ENCODE measurements at places on chromosomes 6 and 20.

DNA sequence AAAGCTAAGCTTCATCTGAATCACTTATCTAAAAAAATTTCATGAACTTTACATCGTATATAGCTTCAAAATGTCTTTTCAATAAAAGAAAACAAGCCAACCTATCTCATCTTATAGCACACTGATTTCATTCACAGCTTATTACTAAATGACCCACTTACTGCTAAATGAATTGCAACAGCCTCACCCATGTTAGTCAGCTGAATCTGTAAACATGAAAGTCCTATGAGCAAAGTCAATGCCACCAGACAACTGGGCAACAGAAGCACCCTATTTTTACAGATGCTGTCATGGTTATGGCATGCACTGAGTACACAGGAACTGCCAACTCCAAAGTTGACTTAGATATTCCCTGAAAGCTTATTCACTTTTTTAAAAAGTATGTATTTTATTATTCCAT lies 41.2 kb upstream of the DST start:
- DNase-seq, result no peak

- DNase-seq, result no peak
These were observed 20.5 kb downstream of the UBE2V1 start for GRCh38 chr20:50092436-50092835.

DNA sequence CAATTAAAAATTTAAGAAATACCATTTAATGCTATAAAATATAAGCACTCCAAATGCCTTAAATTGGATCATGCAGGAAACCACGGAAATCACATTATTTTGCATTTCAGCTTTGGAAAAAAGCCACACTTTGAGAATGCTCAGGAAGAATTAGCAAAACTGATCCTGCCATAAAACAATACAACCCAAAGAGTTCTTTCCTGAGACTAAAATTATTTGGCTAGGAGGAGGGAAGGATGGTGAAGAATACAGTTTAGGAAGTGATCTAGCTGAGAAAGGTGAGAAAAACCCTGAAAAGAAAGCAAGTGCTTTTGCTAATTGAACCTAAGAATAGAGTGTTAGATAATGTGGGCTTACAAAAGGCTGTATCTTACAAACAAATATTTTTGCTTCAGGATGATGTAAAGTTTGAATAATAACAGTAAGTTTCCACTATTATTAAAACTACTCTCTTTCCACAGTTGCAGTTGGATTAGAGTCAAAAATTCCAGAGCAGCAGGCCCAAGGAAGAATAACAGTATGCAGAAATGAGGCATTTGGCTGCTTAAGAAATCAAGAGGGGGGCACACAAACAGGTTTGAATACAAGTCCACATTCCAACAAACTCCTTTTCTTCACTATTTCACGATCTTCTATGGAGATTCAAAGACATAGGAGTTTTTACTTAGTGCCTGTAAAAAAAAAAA lies 565.4 kb downstream of the RFPL4B start:
- DNase-seq, result no peak

GRCh38 chr6:33861722-33862121 lies 57.9 kb upstream of the MLN start:
- DNase-seq, result no peak

GRCh38 chr6:1917626-1918371 lies 308.1 kb downstream of the FOXC1 start:
- no peak for DNase-seq

GRCh38 chr6:50989123-50989522 lies 170.5 kb downstream of the TFAP2B start:
- no peak for DNase-seq

- no peak for DNase-seq
These were observed 10.4 kb downstream of the ABCC10 start for GRCh38 chr6:43437700-43438099.

- DNase-seq, result no peak
These were observed 5.7 kb upstream of the BACH2 start for GRCh38 chr6:90302320-90302719.

- DNase-seq, result no peak
These were observed 88.3 kb downstream of the TAF4 start for GRCh38 chr20:61977419-61977786.

DNA sequence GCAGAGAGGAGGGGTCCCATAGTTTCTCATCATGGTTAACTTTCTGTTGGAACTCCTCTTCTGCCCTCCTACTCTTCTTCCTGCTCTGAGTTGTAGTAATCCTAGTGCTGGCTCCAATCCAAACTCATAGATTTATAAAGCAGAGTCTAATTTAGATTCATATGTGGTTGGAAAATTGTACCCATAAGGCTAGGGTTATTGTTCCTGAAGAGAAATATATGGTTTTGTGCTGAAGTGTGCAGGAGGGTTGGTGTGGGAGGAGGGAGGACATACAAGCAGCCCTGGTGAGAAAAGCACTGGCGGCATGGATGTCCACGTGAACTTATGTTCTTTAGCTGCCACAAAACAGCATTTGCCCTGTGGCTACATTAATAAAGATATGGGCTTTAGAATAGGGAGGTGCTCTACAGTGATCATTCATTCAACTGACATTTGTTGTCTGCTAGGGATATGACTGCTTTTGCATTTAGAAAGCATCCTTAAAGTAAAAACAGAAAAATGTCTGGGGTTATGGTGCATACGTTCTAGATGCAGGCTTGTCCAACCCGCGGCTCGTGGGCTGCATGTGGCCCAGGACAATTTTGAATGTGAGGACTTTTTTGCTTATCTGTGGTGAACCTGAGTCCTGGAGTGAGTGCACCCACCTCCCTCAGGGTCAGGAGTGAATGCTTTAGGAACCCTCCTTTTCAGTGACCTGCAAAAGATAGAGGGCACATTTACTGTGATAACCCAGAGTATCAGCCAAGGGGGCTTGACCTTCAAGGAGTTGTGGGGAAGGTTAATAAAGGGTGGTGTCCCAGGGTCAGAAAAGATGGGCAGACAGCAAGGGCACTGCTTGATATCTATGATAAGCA lies 4.1 kb downstream of the HLA-A start:
- DNase-seq, result no peak

- DNase-seq, result no peak
These were observed 145.8 kb upstream of the SNX9 start for GRCh38 chr6:157677235-157677634.

GRCh38 chr20:53611449-53611894 lies 17.8 kb upstream of the ZNF217 start:
- no peak for DNase-seq

DNA sequence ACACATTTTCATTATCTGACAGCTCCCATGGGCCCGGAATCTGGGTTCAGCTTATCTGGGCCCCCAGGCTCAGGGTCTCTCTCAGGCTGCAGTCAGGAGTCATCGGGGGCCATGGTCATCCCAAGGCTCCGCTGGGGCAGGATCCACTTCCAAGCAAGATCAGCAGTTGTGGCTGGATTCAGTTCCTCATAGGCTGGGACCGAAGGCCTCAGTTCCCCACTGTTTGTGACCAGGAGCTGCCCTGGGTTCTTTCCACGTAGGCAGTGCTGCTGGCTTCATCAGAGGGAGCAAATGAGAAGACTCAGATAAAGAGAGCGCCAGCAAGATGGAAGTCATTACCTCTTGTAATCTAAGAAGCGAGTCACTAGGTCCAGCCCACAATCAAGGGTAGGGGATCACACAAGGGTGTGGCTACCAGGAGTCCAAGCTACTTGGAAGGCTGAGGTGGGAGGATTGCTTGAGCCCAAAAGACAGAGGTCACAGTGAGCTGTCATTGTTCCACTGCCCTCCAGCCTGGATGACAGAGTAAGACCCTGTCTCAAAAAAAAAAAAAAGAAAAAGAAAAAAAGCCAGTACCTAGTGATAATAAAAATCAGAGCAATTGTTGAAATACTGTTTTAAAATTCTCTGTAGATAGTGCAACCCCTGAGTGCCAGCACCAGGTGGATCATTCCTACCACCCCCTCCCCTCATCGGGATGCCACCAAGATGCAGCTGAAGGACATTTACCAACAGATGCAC lies 162.7 kb downstream of the NFATC2 start:
- no peak for DNase-seq

DNA sequence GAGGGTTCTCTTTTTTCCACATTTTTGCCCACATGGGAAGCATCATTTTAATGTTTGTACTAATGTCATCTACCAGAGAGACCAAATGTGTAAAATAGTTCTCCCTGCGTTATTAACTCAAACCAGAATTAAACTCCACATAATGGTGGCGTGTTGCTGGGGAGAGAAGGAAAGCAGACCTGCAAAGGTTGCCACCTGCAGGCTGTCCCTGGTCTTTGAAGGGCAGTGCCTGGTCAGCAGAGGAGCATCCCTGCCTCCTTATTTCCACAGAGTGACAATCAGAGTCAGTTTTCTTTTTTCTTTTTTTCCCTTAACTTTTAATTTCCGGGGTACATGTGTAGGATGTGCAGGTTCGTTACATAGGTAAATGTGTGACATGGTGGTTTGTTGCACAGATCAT lies 214.5 kb downstream of the TBX18 start:
- DNase-seq, result no peak

DNA sequence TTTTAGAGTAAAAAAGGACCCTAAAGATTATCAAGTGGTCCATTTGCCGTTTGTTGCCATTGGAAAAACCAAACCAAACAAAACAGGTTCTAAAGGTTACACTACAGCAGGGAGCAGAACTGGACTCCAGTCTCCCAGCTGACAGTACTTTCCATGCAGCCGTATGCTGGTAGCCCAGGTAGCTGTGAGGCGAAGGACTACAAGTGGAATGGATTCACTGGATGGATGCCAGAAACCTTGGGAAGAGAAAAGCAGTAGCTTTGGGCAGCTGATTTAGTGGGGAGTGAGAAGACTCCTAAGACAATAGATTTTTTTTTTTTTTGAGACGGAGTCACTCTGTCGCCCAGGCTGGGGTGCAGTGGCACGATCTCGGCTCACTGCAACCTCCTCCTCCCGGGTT lies 88.3 kb downstream of the SASH1 start:
- no peak for DNase-seq

- DNase-seq, result no peak
These were observed 3.2 kb downstream of the DEFB125 start for GRCh38 chr20:90651-91050.

DNA sequence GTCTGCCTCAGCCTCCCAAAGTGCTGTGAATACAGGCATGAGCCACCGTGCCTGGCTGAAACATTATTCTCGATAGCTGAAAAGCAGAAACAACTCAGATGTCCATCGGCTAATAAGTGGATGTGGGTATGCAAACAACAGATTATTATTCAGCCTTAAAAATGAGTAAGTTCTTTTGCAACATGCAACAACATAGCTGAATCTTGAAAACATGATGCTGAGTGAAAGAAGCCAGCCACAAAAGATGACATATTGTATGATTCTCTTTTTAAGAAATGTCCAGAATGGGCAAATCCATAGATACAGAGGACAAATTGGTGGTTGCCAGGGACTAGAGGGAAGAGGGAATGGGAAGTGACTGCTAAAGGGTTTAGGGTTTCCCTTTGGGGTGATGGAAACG lies 61.7 kb downstream of the RIOK1 start:
- DNase-seq, result no peak

DNA sequence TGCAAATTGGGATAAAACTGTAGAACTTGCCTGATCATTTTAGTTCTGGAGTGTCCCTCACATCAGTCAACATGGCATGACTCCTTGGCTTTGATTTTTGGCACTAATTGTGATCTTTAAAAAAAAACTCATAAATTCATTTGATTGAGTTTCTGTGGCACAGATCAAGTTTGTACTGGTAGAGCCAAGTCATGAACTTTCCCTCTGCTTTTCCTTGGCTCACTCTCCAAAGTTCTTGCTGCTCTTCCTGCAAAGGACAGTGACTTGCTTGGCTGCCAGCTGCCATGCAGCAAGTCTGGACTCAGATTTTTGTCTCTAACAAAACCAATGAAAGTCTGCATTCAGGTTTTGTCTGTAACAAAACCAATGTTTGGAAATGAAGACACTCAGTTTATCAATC lies 115.5 kb downstream of the RFX6 start:
- DNase-seq, result no peak

DNA sequence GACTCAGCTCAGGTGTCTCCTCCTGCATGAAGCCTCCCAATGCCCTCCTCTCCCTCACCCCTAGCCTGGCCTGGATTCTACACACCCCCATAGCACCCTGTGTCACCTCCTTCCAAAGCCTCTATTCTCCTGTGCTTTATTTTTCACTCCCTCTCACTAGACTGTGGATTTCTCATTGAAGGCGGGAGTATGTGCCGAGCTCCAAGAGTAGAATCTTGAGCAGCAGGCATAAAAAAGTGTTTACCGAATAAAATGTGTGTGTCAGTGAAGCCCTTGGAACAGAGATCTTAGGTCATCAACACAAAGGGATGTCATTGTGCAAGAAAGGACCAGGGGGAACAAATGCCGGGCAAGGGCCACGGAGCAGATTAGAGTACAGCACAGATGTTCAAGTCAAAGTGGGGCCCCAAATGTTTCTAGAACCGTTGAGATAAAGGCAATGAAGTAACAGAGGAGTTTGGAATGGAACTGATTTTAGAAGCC lies 106.1 kb upstream of the TMEM170B start:
- no peak for DNase-seq

- DNase-seq, result no peak
These were observed 17.5 kb downstream of the SLC52A3 start for GRCh38 chr20:750801-751200.

GRCh38 chr6:38138374-38138773 lies 318.8 kb downstream of the ZFAND3 start:
- DNase-seq, result no peak

DNA sequence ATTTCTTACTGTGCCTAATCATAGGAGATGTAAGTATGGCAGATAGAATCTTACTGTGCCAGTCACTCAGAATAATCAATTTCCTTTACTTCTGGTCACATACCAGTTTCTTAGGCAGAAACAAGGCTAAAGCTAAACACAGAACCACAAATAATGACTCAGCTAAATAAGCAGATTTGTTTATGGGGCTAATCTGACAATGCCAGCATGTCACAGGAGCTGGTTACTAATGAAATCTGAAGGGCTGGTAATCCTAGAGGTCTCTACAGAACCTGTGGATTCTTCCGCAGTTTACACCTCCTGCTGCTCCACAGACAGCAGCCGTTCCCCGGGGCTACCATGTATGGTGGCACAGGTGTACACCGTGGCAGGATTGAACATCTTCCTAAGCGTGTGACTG lies 80.8 kb downstream of the LYRM4 start:
- DNase-seq, result no peak

GRCh38 chr6:160730911-160731310 lies 28.9 kb downstream of the PLG start:
- DNase-seq, result no peak

DNA sequence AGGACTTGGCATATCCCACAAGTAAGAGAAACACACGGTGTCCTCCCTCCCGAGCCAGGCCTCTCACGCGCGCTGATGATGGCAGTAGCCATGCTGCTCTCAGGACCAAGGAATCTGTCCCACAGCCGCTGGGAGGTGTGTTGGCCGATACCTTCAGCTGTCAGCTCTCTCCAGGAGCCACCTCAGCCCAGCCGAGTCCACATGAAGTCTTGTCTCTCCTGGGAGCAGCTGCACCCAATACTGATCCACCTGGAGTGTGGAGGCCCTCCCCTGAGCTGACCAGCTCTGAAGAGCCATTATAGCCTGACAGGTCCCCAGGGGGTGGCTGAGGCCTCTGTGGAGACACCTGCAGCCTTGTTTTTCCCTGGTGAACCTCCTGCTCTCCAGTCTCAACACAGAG lies 23.8 kb upstream of the NXT1 start:
- DNase-seq, result no peak

GRCh38 chr20:235891-236290 lies 8.8 kb downstream of the DEFB129 start:
- no peak for DNase-seq
